ENCODE measurements at places on chromosomes 6 and 20.

- DNase-seq: no peak
These were observed 14.6 kb upstream of the MRPS18A start for GRCh38 chr6:43702171-43702533.

GRCh38 chr20:9611921-9612320 is 97.5 kb downstream of the LAMP5 start:
- DNase-seq: no peak

DNA sequence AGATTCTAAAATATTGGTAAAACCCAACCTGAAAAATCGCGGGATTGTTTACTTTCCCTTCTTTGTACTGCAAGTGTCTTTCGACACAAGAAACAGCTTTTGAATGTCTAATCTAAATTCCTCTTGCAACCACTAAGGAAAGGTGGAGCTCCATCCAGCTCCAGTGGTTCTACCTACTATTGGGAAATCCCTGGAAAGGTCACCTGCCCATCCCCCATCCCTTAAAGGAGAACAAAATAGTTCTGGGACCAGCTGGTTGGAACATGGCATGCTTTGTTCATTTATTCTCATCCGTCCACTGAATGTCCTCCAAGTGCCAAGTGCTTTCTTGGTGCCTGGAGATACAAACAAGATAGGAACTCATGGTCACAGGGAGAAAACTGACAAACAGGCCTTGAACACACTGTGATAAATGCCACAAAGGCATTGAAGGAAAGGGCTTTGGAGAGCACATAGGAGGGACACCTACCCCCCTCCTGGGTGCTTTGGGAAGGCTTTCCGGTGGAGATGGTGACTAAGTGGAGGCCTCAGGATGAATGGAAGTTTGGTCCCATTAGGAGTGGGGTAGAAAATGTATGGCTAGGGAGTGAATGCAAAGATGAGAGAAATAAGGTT is 2.3 kb upstream of the CITED2 start:
- peak; percentile 58 for DNase-seq

- no peak for DNase-seq
These were observed 115.8 kb downstream of the TRERF1 start for GRCh38 chr6:42335896-42336295.

DNA sequence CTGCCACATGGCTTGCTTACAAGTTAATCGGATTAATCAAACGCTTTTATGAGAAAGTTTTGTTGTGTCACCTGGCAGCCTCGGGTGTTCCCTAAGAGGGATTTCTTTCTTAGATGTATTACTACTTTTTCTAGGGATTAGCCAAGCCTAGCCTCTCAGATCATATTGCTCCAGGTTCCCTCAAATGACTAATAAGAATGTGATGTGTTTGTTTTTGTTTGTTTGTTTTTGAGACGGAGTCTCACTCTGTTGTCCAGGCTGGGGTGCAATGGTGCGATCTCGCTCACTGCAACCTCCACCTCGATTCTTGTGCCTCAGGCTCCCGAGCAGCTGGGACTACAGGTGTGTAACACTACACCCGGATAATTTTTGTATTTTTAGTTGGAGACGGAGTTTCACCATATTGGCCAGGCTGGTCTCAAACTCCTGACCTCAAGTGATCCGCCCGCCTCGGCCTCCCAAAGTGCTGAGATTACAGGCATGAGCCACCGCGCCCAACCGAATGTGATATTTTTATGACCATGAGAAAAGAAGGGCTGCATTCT is 977 bp downstream of the HMGN4 start:
- no peak for DNase-seq

GRCh38 chr6:90654166-90654565 is 67.3 kb upstream of the MAP3K7 start:
- DNase-seq: no peak

DNA sequence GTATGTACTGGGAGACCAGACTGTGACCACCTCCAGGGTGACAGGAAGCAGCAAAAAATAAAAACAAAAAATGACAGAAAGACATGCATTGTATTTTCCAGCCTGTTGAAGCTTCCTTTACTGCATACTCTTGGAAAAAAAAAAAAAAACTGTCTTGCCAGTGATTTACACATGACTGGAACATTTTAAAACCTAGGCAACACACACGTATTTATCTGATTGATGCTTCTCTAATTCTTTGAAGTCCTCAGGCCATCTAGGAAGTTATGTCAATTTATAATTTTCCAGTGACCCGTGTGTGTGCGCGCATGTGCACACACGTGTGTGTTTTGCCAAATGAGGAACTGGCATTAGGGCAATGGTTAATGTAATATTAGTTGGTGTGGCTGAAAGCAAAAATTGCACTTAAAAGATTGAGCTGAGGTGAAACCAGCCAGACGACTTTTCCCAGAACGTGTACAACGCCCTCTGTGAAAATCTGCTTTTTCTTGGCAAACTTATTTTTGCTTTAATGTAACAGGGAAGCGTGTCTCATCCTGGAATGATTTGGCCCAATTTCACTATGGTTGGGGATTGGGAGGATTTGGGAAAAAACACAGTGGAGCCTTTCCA is 315.2 kb downstream of the TFAP2A start:
- no peak for DNase-seq

DNA sequence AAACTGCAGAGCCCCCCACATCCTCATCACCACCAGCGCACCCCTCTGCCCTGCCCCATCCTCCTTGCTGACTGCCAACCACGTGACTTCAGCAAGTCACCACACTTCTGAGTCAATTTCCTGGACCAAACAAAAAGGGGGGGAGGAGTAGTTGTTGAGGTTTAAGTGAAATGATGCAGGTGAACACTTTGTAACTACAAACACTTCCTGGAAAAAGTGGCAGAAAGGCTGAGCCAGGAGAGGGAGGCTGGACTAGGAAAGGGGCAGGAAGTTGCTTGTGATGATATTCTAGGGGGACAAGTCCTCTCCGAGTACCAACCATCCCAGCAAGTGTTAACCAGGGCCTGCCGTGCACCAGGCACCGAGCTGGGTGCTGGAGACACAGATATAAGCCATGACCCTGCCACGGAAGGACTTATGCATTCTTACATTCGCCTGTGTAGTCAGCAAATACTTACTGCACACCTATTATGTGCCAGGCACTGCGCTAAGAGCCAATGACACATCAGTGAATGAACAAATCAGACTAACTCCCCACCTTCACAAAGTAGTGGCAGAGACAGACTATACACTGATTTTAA is 67.3 kb downstream of the PREX1 start:
- peak; percentile 27 for DNase-seq

DNA sequence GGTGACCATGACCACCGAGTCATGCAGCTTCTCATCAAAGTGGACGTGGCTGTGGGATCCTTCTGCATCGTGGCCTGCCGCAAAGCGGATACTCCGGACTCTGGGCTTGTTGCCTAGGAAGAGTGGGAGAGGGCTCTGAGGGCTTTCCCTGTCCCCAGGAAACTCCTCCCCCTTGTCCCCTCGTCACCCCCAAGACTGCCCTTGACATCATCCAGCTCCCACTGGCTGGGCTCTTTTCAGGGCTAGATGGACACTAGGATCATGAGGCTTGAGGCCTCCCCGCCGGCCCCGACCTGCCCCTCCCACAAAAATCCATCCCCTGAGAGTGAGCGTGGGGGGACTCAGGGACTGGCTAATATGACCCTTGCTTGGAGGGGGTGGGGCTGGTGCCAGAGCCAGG is 9.0 kb downstream of the ADISSP start:
- DNase-seq: no peak

DNA sequence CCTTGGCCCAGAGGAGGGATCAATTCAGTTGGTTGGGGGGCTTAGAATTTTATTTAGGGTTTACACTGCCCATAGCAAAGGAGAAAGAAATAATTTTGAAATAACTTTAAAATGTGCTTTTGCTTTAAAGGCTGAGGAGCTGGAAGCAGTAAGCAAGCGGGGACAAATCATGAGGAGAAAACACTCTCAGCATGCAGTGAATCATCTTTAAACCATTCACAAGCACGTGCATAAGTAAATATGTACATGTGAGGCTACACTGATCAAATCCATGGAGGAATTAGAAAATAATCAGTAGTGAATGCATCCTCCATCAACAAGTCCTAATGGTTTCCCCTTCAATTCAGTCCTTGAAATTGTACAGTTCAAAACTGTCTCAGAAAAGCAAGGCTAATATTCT is 181.0 kb downstream of the MTFR2 start:
- DNase-seq: peak; percentile 29

GRCh38 chr20:50694379-50695134 is 3.2 kb upstream of the RIPOR3 start:
- peak; percentile 38 for DNase-seq

GRCh38 chr6:148973538-148974208 is 226.8 kb downstream of the UST start:
- DNase-seq: no peak

GRCh38 chr6:16950825-16951495 is 150.9 kb upstream of the STMND1 start:
- DNase-seq: no peak

DNA sequence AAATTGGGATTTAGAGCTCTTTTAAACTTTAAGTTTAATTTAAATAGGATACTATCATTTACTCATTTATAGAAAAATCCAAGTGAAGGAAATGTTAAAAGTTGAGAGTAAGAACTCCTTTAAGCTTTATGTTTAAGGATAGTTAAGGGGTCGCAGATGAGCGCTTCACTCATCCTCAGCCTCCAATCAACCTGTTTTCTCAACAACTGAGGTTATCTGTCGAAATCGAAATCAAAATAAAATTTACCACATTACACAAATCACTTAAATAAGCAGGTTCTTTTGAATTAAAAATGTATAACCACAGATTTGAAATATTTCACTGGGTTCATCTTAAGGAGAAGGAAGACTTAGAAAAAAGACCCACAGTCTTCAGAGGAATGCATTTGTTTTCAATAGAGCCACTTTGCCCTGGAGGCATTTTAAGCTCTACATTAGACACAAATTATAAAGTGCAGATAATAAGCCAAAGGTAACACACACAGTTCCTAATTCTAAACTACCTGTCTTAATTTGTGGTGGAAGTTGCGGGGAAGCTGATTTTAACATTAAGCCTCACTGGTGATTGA is 5.5 kb downstream of the PAX1 start:
- no peak for DNase-seq

DNA sequence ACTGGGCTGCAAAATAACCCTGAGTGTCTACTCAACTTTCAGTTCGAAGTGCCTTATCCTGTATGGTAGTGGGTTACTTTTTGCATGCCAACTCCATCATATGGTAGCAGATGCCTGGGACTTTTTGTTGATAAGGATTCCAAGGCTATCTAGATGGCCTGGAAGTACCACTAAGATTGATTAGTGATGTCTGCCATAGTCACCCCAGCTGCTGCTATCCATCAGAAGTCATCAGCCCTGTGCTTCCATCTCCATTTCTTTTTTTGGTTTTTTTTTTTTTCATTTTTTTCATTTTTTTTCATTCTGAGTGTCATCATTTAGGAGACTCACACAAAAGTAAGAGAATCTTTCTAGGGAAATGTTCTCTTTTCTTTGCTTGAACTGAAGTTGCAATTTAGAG is 217.4 kb upstream of the PLCB4 start:
- DNase-seq: no peak

DNA sequence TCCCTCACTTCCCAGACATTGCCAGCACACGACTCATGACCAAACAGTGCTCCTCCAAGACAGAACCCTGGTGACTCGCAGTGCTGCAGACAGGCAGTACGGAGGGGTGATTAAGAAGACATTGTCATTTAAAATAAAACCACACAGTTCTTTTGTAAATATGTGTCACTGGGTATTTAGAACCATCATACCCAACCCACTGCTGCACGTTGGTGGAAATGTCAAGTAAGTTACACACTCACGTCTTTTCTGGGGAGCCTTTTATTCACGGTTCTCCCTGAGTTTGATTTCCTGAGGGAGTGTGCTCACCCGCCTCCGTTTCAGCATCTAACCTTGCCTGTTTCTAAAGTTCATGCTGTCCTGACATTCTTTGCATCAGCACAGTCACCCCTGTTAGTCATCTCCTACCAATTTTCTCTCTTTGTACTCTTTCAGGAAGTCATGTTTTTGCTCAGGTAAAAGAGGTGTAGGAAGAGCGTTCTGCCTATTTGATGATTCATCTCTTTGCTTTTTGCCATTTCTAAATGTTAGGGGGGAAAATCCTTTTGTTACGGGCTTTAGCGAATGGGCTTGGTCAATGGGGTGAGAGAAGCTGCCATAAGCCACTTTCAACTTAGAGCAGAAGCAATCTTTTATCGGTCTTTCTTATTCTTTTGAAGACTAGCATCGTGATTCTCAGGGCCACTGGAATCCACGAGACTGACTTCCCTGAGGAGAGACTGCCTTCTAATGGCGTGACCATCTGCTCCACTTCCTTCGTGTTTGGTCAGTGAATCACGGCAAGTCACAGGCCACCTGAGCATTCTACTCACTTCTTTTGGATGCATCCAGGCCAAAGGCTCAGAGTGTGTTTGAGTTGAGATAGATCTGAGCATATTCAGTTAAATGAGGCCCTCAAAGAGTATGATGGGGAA is 512.8 kb upstream of the JARID2 start:
- peak; percentile 95 for DNase-seq

- peak; percentile 29 for DNase-seq
These were observed 44.5 kb downstream of the ADGRF1 start for GRCh38 chr6:46997646-46998045.

DNA sequence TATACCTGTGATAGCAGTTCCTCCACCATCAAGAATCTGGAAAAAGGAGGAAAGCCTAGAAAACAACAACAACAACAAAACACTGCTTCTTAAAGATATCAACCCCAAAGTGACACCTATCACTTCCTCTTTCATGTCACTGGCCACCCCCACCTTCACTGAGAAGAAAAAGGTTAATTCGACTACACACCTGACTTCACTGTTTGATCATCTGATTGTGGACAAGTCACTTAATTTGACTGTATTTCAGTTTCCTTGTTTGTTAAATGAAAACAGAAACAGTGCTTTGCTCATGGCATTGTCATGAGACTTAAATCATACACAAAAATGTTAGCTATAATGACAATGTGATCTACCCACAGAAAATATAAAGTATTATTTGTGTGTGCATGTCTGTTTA is 280.6 kb upstream of the SULF2 start:
- no peak for DNase-seq

- no peak for DNase-seq
These were observed 223.2 kb downstream of the SYNDIG1 start for GRCh38 chr20:24692446-24693200.

All from mammary epithelial cell (primary cell).